ENCODE measurements at places on chromosomes 7 and 10.

- no peak for DNase-seq
Measured at GRCh38 chr7:143882020-143882603, 19.9 kb downstream of the TCAF1 start.

DNA sequence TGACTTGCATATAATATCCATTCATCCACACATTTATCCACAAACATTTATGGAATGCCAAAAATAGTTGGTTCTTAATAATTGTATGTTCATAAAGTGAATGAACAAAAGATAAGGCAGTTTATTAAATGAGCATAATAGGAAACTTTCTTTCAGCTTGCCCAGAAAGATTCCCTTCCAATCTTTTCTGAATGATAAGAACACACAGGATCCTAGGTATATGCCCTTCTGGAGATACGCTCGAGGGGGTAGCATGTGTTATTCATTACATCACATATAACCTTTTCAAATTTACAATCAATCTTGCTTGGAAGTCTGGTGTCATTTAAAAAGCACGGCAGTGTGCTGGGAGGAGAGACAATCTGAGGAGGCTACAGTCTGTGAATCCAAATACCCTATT lies 80.4 kb upstream of the PDK4 start:
- no peak for DNase-seq

DNA sequence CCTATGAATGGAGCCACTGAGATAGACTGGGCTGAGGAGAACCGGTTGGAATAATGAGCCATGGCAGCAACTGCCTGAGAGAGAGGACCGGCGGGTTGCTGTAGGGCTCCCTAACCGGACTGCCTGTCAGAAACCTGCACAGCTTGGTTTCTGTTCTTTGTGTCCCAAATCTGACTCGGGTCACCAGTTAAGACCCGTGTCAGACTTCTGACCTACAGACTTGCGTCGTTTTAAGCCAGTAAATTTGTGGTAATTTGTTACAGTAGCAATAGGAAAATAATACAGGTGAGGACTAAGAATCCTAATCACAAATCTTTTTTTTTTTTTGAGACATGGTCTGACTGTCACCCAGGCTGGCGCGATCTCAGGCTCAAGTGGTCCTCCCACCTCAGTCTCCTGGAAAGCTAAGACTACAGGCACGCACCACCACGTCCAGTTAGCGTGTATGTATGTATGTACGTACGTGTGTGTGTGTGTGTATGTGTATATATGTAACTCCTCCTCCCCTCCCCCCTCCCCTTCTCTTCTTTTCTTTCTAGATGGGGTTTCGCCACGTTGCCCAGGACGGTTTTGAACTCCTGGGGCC lies 672 bp upstream of the DDX56 start:
- no peak for DNase-seq

GRCh38 chr7:89023877-89024276 lies 228.3 kb upstream of the TEX47 start:
- no peak for DNase-seq

DNA sequence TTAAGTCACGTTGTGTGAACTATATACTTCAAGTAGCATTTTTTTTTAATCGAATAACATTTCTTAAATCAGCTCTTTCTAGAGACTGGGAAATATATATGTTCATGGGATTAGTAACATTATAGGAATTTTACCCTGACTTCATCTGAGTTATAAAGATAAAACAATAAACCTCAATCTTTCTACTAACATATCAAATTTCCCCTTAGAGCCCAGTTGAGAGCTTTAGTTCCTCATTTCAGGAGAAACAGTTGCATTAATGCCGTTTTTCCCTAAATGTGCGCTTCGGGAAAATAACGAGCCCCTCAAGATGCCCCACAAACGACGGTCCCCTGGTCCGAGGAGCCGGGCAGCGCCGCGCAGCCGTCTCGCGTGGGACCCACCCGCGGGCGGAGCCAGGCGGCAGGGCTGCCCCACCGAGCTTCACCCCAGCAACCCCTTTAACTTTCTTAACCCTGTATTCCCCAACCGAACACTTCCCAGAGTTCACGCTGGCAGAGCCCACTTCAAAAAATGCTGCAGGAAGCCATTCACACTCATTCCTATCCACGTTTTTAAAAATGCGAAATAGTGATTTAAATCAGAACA lies 152.5 kb upstream of the YAE1 start:
- no peak for DNase-seq

GRCh38 chr7:1484569-1484968 lies 19.6 kb downstream of the INTS1 start:
- no peak for DNase-seq

DNA sequence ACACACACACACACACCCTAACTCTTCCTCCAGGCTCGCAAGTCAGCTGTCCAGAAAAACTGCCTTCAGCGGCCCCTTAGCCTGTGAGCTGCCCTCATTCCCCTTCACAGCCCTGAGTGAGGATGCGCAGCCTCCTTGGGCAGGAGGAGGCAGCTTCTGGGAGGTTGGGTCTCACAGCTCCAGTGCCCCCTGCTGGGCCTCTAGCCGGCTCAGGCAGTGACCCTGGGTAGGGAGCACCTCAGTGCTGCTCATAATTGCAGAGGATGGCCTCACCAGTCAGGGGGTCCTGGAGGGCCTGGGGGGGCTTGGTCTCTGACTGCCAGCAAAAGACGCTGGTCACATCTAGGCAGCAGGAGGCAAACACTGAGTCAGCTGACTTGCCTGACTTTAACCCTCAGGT lies 43.7 kb downstream of the ZNF273 start:
- no peak for DNase-seq

GRCh38 chr7:95628831-95629439 lies 32.6 kb upstream of the PDK4 start:
- DNase-seq, result no peak

- no peak for DNase-seq
Measured at GRCh38 chr10:13604357-13605040, 17.7 kb downstream of the PRPF18 start.
